Smooth muscle cell of the umbilical artery (primary cell): ENCODE measurements at places on chromosomes 13 and 19. TPM values are rescaled to one million over a fixed set of nuclear protein-coding genes. Genes with fewer than 3 reads are reported as not detected.

Gene BCAM
- total RNA-seq, result 9.3 and 20.2 TPM in 2 replicates

Gene PPM1N
- total RNA-seq, result 0.46 and 0.59 TPM in 2 replicates

Gene DNAAF3
- 0.30 and 0.65 TPM in 2 replicates for total RNA-seq

Gene ZNF491
- total RNA-seq, result 4.4 and 5.3 TPM in 2 replicates

Gene ZSCAN1
- total RNA-seq, result not detected in 2 replicates

Gene C19orf85
- not detected in 2 replicates for total RNA-seq

Gene ZNF226
- 16.3 and 22.9 TPM in 2 replicates for total RNA-seq

Gene STAP2
- total RNA-seq, result 1.2 and 3.0 TPM in 2 replicates

Gene RHPN2
- total RNA-seq, result 3.6 and 8.3 TPM in 2 replicates

Gene ZNF439
- 8.9 and 11.0 TPM in 2 replicates for total RNA-seq

Gene TMPRSS9
- total RNA-seq, result not detected in 2 replicates

Gene KISS1R
- not detected in 2 replicates for total RNA-seq

Gene SMIM17
- 0.32 TPM in 1 of 2 replicates, not detected in the other for total RNA-seq

Gene IL17D
- total RNA-seq, result 0.59 and 1.3 TPM in 2 replicates

Gene CYP4F8
- total RNA-seq, result not detected in 2 replicates

Gene GPI
- 199 and 348 TPM in 2 replicates for total RNA-seq

Gene SCEL
- not detected in 2 replicates for total RNA-seq

Gene IFT88
- 11.7 and 16.3 TPM in 2 replicates for total RNA-seq

Gene DCT
- total RNA-seq, result 0.09 TPM in 1 of 2 replicates, not detected in the other

Gene KLK1
- total RNA-seq, result not detected in 2 replicates

Gene VSTM2B
- not detected in 2 replicates for total RNA-seq

Gene ABCA7
- 9.2 and 10.2 TPM in 2 replicates for total RNA-seq

Gene SLC1A6
- not detected in 2 replicates for total RNA-seq

Gene KLK14
- total RNA-seq, result not detected in 2 replicates

Gene FBXW9
- total RNA-seq, result 4.6 and 4.8 TPM in 2 replicates

Gene SPACA4
- not detected in 2 replicates for total RNA-seq

Gene FGF9
- total RNA-seq, result under 0.01 and 0.05 TPM in 2 replicates

Gene ZNF358
- total RNA-seq, result 11.9 and 21.5 TPM in 2 replicates
